ENCODE measurements at places on chromosomes 4 and X.

- DNase-seq: no peak
These were observed 549.0 kb upstream of the GRID2 start for GRCh38 chr4:91754716-91755115.

DNA sequence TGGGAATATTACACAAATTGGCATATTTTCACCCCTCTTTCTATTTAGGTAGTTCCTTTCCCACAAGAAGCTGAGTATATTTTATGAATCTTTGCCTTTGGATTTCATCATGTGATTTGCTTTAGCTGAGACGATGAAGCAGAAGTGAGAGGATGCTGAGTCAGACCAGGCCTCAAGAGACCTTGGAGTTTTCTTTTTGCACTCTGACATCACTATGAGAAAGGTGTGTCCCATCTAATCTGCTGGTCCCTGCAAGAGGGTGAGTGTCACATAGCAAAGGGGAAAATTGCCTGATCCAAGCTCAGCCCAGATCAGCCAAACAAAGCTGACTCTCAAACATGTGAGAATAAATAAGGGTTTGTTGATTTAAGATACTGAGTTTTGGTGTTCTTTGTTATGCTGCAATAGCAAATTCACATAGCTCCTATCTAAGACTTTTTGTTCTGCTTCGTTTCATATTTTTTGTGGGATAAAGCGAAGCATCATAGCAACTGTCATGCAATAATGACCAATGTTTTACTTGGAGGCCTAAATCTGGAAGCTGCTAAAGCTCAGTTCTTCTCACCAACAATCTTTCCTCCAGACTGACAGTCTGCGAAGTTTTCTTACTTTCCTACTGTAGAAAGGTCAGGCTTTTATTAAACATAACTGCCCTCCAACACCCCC lies 176.9 kb downstream of the PDHA2 start:
- DNase-seq: no peak

GRCh38 chr4:164188236-164188635 lies 565.7 kb upstream of the SMIM31 start:
- no peak for DNase-seq

- DNase-seq: no peak
These were observed 444.6 kb downstream of the IL15 start for GRCh38 chr4:142081025-142081424.

- DNase-seq: no peak
These were observed 186.5 kb downstream of the MSL3 start for GRCh38 chrX:11944501-11944900.

GRCh38 chrX:133658293-133658911 lies 243.1 kb upstream of the GPC4 start:
- DNase-seq: no peak

DNA sequence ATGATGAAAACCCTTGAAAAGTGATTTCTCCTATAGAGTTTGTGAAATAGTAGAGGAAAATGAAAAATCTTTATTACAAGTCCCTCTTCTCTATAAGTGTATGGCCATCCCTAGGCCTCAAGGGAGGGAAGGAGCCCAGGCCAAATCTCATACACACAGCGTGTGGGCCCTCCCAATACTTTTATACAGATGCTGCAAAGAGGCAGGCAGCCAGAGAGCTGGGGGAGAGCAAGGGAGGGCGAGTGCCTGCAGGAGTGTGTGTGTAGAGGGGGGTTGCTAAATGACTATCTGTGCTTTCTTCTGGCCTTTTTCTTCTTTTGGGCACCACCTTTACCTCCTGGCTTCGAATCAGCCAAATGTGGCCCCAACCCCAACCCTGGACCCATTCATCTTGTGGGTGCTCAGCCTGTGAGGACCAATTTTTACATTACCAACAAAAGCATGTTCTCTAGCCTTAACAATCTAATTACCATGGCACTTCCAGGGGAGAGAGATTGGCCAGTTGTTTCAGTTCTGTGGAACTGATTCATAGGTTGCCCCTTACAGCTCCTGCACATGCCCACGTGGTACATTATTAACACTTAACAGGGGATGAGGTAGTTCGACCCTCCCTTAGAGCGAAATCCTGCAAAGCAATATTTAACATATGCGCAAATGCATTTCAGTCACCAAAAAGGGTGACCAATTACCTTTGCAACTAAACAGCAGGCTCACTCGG lies 2.0 kb downstream of the GPC3 start:
- no peak for DNase-seq

DNA sequence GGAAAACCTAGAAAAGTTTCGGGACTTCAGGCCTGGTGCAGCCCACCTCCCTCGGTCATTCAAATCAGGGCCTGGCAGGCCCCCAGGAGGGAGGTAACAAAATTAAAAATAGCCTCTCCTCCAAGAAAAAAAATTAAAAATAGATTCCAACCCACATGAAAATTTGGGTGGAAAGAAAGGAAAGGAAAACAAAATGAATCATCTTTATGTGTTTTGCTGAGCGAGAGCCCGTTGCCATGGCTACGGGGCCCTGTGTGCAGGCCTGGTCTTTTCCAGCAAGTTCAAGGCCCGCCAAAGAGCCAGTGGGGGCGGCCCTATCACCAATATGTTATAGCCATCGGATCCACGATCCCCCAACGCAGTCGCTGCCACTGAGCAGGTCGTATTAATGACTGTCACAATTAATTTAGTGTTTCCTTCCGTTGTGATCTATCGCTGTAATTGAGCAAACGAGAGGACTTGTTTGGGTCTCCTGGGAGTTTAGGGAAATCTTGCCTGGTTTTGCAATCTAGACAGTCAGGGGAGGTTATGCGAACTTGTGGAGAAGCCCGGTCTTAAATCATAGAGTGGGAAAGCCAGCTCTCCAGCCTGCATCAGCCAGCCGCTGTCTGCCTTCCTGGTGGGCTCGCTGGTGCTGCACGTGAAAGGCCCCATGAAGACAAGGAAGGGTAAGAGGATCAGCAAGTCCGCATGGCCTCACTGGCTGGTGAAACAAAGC lies 452.4 kb downstream of the BCOR start:
- DNase-seq: no peak

DNA sequence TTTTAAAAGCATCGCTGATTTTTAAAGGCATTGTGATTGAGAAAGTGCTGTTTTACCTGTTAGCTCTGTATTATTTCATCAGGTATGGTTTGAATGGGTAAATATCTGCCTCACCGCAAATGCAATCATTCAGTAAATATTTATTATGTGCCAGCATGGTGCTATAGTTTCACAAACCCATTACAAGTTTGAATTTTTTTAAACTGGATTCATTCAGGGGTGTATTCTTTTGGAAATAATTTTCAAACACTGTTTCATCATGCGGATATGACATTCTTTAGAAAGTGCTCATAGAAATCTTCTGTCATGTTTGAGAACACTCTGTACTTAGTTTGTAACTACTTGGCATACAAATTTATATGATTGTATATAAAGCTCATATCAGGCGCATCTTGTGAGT lies 37.2 kb downstream of the LIMCH1 start:
- no peak for DNase-seq

- DNase-seq: peak; percentile 80
These were observed 13.8 kb upstream of the SMS start for GRCh38 chrX:21926527-21927278.

GRCh38 chrX:72554448-72555140 lies 18.0 kb downstream of the HDAC8 start:
- DNase-seq: no peak

- no peak for DNase-seq
These were observed 163.6 kb downstream of the CBR4 start for GRCh38 chr4:168846414-168846813.

DNA sequence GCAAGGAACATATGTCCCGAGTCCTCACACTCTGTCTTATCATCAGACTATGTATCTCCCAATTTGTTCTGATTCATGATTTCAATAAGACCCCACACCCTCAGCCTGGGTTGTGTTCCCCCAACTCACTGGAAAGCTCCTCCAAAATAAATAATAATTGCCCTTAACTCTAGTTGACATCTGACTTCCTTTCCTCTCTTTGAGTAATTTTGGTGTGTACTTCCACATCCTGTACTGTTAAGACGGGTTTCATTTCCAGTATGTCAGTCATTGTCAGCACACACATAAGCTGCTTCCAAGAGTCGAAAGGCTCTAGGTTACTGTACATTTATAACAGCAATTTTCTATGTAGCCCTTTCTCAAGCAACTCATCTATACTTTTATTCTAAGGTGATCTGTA lies 52.2 kb upstream of the C1QTNF7 start:
- DNase-seq: no peak

DNA sequence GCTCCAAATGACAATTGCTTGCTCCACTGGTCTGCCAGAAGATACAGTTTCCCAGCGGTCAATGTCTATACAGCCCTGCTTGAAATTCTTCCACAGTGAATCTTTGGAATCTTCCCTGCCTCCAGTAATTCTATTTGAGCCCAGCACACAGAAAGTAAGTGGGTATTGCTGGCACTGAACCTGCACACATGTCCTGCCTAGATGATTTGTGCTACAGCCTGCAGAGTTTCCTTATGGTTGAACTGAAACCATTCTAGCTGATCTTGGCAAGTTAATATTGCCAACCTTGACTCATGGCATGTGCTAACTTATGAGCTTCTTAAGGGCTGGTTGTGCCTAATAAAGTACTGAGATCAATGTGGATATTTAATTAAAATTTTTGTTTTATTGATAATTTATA lies 553.8 kb upstream of the GNPDA2 start:
- DNase-seq: no peak

- DNase-seq: no peak
These were observed 241.7 kb upstream of the TEX13A start for GRCh38 chrX:105462186-105462585.

- DNase-seq: no peak
These were observed 674 bp downstream of the SEC24B start for GRCh38 chr4:109434007-109434971.

DNA sequence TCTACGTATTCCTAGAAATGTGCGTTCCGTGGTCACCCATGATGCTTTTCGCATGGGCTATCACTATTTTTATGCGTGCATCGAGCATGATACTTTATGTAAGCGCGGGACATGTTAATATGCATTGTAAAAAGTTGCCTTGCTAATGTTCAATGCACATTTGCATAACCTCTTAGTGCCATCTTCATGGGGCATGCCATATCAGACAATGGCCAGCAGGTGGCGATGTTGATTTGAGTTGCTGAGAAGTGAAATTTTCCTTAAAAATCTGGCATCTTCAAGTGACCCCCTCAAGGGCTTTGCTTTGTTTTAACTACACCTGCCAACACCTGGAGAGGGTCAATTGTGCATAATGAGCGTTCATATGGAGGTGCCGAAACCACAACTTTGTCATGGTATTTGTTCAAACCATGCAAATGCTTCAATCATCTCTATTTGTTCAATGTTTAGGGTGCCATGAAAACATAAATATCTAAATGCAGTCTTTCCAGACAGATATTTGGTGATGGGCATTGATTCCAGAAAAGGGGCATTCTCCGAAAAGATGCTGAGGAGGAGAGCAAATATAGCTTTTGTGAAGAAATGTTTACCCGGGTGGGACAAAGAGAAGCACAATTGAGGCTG lies 833.9 kb upstream of the PRKX start:
- DNase-seq: no peak

GRCh38 chr4:19381068-19381467 lies 870.6 kb upstream of the SLIT2 start:
- DNase-seq: peak; percentile 63

DNA sequence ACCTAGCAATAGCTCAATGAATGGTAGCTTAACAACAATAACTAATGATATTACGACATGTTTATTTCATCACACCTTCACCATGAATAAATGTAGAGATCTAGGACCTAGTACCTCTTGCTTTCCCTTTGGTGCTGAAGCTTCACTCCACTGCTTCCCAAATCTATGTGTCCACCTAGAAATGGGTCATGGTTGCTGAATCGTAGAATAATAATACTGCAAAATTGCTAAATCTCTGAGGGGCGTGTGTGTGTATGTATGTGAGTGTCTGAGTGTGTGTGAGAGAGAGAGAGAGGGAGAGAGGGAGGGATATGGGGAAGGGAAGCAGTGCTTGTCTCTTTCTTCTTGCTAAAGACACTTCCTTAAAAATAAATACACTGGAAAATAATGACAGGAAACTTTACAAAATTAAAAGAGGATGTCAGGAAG lies 109.3 kb upstream of the BMP2K start:
- DNase-seq: no peak

GRCh38 chr4:185357211-185357610 lies 38.5 kb downstream of the LRP2BP start:
- peak; percentile 31 for DNase-seq

GRCh38 chr4:152063621-152064240 lies 302.9 kb upstream of the GATB start:
- no peak for DNase-seq

DNA sequence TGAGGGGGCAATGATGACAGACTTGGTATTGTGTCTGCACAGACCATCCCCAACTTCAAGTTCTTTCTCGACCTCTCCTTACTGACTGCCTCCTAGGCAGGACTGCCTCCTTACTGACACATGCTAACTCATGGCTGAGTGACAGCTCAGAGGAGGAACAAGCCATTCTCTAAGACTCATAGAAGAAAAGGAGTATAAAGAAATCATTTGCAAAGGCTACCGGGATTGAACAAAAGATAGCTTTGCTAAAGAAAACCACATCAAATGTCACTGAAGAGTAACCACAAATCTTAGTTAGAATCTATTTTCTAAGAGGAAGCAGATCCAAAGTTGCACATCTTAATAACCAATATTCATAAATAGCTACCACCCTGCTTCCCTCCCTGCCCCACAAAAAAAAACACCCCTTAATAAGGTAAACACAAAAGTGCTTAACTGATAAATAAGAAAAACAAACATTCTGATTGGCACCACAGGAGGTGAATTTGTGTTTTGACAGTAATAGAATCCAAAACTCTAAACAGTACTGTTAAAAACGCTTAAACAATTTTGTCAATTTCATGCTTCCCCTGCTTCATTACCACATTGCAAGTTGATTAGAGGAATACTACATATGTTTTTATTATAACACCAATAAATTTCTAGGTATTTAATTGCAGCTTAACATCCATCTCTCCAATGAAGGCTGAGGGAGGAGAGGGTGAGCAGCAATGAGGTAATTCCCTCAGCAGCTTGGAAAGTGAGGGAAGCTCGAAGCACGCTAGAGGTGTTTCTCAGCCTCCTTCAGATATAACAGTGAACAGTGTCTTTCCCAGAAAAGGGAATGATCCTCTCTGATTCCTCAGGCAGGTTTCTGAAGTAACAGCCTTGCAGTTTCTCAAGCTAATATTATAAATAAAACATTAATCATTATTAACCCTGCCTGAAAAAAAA lies 160.0 kb downstream of the HNRNPD start:
- no peak for DNase-seq

- no peak for DNase-seq
These were observed 17.2 kb upstream of the HPGDS start for GRCh38 chr4:94359838-94360237.

GRCh38 chr4:182185491-182185890 lies 57.7 kb upstream of the TENM3 start:
- DNase-seq: no peak

- DNase-seq: no peak
These were observed 88.5 kb upstream of the NOCT start for GRCh38 chr4:138927072-138927471.

Measured in BJ (cell line).